ENCODE measurements at places on chromosomes 7 and 10. TPM values are rescaled to one million over a fixed set of nuclear protein-coding genes. Genes with fewer than 3 reads are reported as not detected.

GRCh38 chr7:72080865-72081510 lies 331.1 kb downstream of the CALN1 start:
- peak; percentile 85 for DNase-seq

CLDN4 gene
- 0.42 TPM for total RNA-seq

DNA sequence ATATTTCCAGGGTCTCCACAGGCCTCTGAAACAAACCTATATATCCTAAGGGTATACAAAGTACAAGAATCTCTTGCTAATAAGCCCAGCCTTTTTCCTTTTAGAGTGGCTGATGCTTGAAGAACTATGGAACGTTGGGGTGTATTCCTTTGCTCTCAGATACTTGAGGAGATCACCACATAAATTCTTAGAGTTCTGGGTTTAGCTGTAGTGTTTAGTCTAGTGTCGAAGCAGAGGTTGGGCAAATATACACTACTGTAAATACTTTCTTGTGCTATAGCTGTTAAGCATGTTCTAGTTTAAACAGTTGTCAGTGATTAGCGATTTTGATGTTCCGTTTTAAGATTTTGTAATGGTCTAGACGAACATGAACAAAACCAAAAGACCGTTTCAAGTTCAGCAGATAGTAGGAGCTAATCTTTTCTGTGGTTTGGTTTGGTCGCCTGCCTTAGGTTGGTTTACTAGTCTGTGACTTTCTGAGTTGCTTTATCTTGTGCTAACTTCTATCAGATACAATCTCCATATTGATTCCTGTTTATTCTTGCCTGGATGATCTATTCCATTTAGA lies 229.6 kb downstream of the NSUN6 start:
- no peak for DNase-seq

TEX47 gene
- not detected for total RNA-seq

- no peak for DNase-seq
Measured at GRCh38 chr7:144907577-144907976, 71.7 kb upstream of the TPK1 start.

DNA sequence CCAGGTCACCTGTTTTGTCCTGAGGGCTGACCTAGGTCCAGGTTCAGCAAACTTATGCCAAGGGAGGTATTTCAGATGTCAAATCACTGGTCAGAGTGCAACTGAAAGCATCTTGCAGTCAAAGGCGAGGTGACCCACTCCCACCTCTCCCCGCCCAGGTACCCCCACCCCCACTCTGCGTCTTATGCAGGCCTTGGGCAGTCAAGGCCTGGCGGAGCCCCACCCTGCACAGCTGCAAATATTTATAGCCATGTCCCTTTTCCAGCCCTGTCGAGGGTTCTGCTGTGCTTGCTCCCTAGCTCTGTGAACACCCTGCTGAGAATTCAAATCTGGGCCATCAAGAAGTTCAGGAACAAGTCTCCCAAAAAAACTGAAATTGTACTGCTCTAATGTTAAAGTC lies 40.6 kb upstream of the BMPR1A start:
- DNase-seq = no peak

- DNase-seq = no peak
Measured at GRCh38 chr7:96126382-96126781, 195.5 kb downstream of the SLC25A13 start.

GPR15LG gene
- not detected for total RNA-seq

ECHDC3 gene
- total RNA-seq = 30.6 TPM

DNA sequence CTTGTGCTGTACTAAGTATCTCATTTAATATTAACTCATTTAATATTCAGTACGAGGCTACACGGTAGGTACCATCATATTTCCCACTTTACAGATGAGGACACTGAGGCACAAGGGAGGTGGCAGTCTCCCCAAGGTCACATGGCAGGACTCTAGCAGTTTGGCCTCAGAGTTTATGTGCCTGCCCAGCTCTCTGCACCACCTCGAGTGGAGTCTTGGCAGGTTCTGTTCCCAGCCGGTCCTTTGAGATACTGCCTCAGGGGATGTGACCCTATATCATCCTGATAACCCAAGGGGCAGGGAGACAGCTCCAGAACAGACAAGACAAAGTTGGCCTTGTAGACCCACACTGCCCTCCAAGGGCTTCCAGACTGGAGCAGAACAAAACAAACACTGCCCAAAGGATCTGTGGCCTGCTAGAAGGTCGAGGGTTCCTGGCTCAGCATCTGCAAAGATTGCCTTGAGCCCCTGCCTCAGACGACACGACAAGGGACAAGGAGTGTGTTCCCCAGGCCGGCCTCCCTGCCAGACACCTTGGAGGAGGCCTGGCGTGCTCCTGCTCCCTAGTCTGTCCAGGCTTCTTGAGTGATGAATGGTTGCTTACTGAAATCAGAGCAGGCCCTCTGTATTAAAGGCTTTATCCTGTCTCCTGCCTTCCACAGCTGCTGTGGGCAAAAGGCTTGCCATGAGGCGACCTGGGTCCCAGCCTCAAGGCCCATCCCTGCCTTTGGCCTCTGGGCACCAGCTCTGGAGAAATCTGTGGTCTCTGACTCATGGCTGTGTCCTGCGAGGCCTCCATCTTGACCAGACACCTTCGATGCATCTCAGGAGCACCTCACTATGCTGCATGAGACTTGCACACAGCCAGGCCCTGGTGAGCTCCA lies 3.9 kb upstream of the PWWP2B start:
- DNase-seq = no peak

- DNase-seq = no peak
Measured at GRCh38 chr10:98323221-98324164, 55.5 kb upstream of the LOXL4 start.

DNA sequence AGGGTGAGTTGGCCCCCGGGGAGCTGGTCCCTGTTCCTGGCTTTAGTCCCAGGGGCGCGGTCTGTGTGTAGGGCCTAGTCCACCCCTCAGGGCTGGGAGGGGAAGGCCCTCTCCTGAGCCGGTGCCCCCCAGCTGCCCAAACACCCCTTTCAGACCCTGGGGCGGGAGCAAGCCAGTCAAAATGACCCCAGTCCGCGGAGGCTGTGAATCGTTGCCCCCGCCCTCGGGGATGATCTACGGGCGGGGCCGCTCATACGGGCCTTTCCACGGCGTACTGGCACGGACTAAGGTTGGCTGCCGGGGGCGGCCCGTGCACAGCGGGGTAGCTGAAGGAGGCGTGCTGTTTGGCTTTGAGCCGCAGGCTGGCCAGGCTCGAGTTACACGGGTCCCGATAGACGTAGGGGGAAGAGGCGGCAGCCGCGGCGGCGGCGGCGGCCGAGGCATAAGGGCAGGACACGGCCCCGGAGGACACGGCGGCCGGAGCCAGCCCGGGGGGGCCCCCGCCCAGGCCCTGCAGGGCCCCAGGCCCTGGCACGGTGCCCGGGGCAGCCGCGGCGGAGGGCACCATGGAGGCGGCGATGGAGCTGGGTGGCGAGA lies 4.3 kb downstream of the ELOVL3 start:
- no peak for DNase-seq

DNA sequence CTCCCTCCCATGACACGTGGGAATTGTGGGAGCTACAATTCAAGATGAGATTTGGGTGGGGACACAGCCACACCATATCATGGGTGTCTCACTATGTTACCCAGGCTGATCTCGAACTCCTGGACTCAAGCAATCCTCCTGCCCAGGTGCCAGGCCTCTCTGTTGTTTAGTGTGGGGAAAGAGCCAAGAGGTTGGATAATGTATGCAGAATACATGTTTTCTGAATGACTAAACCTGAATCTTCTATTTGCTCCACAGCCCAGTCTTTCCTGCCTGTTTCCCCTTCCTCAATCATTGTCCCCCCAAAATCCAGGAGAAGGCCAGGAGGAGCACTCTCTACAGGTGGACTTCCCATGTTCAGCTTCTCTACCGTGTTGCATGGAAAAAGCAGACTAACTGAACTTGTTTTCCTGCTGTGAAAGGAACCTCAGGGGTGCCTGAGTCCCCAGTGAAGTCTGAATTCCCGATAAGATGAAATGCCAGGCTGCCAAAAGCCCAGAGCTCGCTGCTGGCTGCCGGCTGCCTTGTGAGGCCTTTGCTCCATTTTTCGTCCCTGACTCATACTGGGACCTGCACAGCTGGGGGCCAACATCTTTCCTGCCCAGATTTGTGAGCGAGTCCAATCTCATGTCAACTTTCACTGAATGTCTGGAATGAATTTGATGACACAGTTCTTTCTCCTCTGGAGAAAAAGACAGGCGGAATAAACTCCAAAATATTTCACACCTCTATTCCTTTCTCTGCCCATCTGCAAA lies 588.0 kb downstream of the CALN1 start:
- DNase-seq = no peak

HNRNPA2B1 gene
- total RNA-seq = 220 TPM

DNA sequence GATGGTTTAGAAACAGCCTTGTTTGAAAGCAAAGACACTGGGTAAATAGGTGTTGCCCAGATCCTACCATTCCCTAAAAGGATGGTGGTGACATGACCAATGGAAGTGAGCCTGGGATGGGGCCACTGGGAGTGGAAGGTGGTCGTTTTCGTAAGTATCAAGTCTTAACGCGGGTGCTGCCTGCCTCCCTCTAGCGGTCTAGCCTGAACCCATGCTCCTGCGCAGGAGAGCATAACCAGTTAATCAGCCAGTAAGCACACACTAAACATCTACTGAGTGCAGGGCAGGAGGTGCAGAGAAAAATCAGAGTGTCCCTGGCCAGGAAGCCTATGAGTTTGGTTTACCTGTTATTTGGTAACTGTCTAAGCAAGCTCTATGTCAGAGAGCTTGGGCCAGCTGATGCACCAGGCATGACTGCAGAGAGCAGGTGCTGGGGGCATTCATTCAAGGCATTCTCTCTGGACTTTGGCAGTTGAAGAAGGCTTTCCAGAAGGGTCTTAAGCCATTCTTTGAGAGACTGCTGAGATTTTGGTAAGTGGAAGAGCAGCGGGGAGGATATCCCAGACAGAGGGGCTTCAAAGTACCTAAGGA lies 930 bp downstream of the GARIN1A start:
- no peak for DNase-seq

DNA sequence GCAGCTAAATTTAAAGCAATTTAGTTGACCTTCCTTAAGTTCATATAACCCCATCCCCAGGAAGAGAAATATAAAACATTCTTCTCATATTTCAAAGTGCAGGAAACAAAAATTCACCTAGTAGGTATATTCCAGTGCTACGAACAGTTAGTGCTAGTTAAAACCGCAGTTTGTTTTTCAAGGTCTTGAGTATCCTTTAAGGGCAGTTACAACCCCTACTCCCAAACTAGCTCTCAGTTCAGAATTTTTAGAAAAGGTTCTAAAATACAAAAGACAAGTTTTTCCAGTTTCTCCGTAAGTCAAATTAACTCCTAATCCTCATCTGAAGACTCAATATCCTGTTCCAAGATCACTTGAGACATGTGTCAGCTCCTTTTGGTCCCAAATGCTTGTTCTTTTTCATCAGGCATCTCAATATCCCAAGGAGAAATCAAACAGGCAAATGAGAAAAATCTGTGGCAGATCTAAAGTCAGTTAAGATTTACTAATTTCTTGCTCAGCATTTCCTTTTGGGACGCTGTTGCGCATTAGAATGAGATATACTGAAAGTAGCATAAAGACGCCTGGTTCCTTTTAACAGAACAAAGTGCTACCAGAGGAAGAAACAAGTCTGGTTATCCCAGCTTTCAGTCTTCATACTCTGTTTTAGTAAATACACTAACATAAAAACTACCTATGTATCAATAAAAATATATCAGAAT lies 51.8 kb downstream of the ARHGAP12 start:
- DNase-seq = no peak

ANK3 gene
- 25.5 TPM for total RNA-seq

COBL gene
- 47.7 TPM for total RNA-seq

- DNase-seq = no peak
Measured at GRCh38 chr10:3399756-3400155, 227.2 kb upstream of the PITRM1 start.

All from esophagus muscularis mucosa (tissue), 4 donors.